Panc1 (cell line): ENCODE measurements at places on chromosomes 13 and 19. TPM values are rescaled to one million over a fixed set of nuclear protein-coding genes. Genes with fewer than 3 reads are reported as not detected.

Gene ZNF837
- 1.6 TPM for total RNA-seq

Gene VSIG10L
- 3.3 TPM for total RNA-seq

Gene IRF3
- 109 TPM for total RNA-seq

Gene PSG6
- not detected for total RNA-seq

Gene HIPK4
- total RNA-seq, result 0.13 TPM

Gene KCNRG
- 0.31 TPM for total RNA-seq

Gene PRODH2
- not detected for total RNA-seq

Gene NLRP9
- total RNA-seq, result not detected

Gene MAB21L1
- not detected for total RNA-seq

Gene KLF1
- 0.10 TPM for total RNA-seq

Gene ZNF583
- total RNA-seq, result 6.1 TPM

Gene PDX1
- total RNA-seq, result 3.4 TPM
